Right hindlimb (tissue), 1 donor: ENCODE measurements at places on chromosomes 6 and 20.

DNA sequence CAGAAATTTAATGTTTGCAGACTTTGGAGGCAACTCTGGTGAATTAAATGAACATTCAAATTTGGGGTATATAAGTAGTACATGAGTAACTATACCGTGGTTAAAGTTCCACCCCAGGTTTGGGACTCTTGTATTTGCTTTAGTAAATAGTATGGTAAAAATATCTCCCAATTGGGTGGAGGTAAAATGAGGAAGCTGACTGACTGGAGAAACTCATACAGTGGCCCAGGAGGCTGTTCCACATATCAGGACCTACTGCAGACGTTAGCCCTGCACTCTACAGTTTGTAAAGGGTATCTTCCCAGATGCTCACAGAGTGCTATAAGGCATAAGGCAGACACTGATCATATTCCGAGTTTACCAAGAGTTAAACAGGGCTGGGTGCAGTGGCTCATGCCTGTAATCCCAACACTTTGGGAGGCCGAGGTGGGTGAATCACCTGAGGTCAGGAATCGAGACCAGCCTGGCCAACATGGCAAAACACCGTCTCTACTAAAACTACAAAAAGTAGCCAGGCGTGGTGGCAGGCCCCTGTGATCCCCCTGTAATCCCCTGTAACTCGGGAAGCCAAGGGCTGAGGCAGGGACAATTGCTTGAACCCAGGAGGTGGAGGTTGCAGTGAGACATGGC lies 53.7 kb downstream of the CPXM1 start:
- no peak for DNase-seq

GRCh38 chr6:166526937-166527336 lies 59.5 kb downstream of the RAMACL start:
- DNase-seq: no peak

DNA sequence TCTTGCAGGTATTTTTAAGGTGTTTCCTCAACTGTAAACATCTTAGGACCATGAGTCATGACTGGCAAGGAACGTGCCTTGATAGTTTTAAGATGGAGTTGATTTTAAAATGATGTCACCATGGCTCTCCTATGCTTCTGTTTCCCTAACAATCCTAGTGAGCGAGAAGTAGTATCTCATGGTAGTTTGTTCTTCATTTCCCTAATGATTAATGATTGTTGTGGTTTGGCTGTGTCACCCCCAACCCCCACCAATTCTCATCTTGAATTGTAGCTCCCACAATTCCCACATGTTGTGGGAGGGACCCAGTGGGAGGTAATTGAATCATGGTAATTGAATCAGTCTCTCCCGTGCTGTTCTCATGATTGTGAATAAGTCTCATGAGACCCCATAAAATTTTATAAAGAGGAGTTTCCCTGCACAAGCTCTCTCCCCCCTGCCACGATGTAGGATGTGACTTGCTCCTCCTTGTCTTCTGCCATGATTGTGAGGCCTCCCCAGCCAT lies 16.8 kb upstream of the BNIP5 start:
- DNase-seq: no peak

DNA sequence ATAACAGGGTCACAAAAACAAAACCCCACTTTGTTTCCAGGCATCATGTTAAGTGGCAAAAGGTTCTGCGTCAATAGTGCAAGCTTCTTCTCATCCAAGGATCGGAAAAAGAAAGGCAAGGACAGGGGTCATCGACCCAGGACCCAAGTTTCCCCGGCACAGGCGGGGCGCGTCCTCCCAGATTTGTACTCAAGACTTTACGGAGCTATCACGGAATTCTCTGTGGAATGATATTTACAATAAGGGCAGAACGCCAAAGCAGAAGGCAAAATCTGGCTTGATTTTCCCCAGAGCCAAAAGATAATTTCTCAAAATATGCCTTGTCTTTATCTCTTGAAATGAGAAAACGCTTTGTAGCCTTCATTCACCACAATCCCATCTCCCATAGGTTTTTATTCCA lies 25.5 kb downstream of the PDE10A start:
- no peak for DNase-seq

DNA sequence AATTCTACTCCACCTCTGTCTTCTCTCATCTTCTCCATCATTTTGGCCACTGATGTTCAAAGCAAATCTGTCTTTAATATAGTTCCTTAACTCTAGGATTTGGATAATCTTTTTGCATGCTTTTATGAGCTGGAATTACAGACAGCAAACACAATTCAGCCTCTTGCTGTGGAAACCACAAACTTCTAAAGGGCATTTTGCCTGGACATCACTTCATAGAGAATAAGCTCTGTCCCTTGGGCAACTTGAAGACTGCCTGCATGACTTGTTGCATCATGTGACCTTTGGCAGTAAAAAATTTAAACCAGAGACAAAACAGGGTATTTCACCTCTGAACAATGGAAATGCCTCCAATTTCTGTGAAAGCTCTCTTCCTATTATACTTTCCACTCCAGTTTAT lies 74.1 kb upstream of the HDDC2 start:
- DNase-seq: no peak

DNA sequence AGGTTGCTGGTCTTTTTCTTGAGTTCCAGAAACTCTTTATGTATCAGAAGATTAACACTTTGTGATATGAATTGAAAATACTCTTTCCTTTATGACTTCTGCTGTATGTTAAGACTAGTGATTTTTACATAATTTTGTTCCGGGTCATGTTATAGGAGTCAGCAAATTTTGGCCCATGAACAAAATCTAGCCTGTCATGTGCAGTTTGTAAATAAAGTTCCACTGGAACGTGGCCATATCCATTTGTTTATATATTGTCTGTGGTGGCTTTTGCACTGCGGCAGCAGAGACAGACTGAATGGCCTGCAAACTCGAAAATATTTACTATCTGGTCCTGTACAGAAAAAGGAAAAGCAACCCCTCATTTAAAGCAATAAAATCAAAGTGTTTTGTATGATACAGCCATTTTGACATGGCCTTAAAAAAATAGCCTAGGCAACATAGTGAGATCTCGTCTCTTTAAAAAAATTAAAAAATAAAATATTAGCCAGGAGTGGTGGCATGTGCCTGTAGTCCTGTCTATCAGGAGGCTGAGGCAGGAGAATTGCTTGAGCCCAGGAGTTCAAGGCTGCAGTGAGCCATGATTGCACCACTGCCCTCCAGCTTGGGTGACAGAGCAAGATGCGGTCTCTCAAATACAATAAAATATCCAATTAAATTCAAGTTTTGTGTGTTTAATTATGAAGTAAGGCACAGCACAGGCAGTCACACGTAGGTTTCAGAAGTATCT lies 36.9 kb downstream of the SNX9 start:
- DNase-seq: no peak
